ENCODE measurements at places on chromosomes 2 and 18. TPM values are rescaled to one million over a fixed set of nuclear protein-coding genes. Genes with fewer than 3 reads are reported as not detected.

GRCh38 chr18:66210875-66211274, 393.0 kb downstream of the CDH19 start:
- no peak for DNase-seq

DNA sequence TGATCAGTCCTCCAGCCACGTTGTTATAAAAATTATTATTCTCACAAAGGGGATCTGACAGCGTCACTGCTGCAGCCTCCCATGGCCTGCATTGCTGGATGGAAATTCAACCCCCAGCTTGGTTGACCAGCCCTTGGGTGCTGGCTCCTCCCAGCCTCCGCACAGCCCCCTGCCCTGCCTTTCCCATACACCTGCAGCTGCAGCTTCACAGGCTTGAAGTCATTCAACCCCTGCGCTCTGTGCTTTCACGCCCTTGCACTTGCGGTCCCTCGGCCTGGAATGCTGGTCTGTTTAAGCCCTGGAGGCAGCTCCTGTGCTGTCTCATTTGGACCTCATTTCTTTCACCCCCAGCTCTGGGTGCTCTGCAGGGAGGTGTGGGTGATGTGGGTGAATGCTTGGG, 860 bp upstream of the CD8A start:
- peak; percentile 47 for DNase-seq

The DLGAP1 gene
- total RNA-seq, result 3.8 TPM

DNA sequence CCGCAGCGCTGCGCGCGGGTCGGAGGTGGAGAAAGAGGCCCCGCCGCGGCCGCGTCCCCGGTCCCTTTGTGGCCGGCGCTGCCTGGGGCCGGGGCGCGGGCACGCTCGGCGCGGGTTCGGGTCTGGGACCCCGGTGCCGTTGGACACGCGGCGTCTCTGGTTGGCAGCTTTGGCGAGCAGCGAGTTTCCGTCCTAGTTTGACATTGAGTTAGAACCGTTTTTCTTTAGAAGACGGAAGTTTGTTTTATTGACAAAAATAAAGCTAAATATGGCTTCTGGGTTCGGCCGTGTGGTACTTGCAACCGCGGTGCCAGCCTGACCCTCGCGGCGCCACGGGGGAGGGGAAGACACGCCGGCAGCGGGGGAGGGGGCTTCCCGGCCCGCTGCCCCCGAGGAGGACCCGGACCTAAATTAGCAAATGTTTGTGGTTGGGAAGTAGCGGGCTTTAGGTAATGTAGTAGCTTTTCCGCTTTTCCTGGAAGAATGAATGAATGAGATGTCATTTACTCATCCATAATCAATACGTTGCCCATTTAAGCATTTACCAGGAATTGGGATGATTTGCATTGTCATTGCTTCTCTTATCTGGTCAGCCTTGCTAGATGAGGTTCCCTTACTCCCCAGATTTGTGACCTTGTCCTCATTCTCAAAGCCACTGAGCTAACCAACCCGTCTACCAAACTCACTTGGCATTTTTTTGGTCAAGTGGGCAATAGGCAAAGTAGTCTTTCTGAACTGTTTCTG, 530 bp downstream of the GALNT1 start:
- DNase-seq, result peak; percentile 54

Measured in lower lobe of right lung (tissue), 2 donors.